ENCODE measurements at places on chromosomes 5 and 9. TPM values are rescaled to one million over a fixed set of nuclear protein-coding genes. Genes with fewer than 3 reads are reported as not detected.

The RGMB gene
- 58.4 TPM for polyA plus RNA-seq

The MARCHF11 gene
- 6.1 TPM for polyA plus RNA-seq

The ABCA1 gene
- 5.1 TPM for polyA plus RNA-seq

The C5orf58 gene
- not detected for polyA plus RNA-seq

The TCF7 gene
- 0.36 TPM for polyA plus RNA-seq

The PCDHB15 gene
- 13.7 TPM for polyA plus RNA-seq

The TSLP gene
- polyA plus RNA-seq = not detected

The PLPPR1 gene
- polyA plus RNA-seq = 135 TPM

The TMEM38B gene
- polyA plus RNA-seq = 24.5 TPM

The LCN2 gene
- not detected for polyA plus RNA-seq

The PSAT1 gene
- 16.9 TPM for polyA plus RNA-seq

The DNAH5 gene
- polyA plus RNA-seq = 12.8 TPM

The C9orf153 gene
- not detected for polyA plus RNA-seq

The ZNF483 gene
- polyA plus RNA-seq = 2.9 TPM

The SLC1A3 gene
- polyA plus RNA-seq = 1.9 TPM

The PCDHB8 gene
- 0.81 TPM for polyA plus RNA-seq

The CDX1 gene
- polyA plus RNA-seq = not detected

The CMYA5 gene
- 0.30 TPM for polyA plus RNA-seq

The CD14 gene
- polyA plus RNA-seq = 1.5 TPM

The KIF4B gene
- polyA plus RNA-seq = not detected

The DOCK8 gene
- polyA plus RNA-seq = not detected

The IL4 gene
- polyA plus RNA-seq = not detected

The SEMA5A gene
- 3.2 TPM for polyA plus RNA-seq

The MLANA gene
- polyA plus RNA-seq = not detected

The ADAMTS12 gene
- polyA plus RNA-seq = 0.08 TPM

The FAM151B gene
- 5.3 TPM for polyA plus RNA-seq

The CAMK2A gene
- 61.7 TPM for polyA plus RNA-seq

The KCNIP1 gene
- 13.8 TPM for polyA plus RNA-seq

The CORO2A gene
- 1.9 TPM for polyA plus RNA-seq

The ENTPD2 gene
- not detected for polyA plus RNA-seq

The SECISBP2 gene
- polyA plus RNA-seq = 121 TPM
